ENCODE measurements at places on chromosomes 3 and 15.

- DNase-seq, result no peak
Measured at GRCh38 chr3:71442652-71443042, 140.9 kb downstream of the FOXP1 start.

GRCh38 chr3:151268267-151269235, 9.8 kb downstream of the P2RY14 start:
- DNase-seq, result no peak

GRCh38 chr15:51623386-51623938, 891 bp upstream of the DMXL2 start:
- no peak for DNase-seq

DNA sequence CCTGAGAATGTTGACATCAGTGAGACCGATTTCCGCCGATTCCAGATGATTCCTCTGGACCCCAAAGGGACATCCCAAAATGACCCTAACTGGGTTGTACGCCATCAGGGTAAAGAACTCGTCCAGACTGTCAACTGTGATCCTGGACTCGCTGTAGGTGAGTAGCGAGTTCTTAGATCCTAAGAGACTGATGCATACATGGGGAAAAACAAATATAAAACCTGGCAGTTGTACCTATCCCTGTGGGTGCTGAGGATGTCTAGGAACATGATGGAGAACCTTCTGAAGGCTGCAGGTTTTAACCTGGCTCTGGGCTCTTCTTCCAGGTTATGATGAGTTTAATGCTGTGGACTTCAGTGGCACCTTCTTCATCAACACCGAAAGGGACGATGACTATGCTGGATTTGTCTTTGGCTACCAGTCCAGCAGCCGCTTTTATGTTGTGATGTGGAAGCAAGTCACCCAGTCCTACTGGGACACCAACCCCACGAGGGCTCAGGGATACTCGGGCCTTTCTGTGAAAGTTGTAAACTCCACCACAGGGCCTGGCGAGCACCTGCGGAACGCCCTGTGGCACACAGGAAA, 12.3 kb downstream of the THBS1 start:
- DNase-seq, result no peak

DNA sequence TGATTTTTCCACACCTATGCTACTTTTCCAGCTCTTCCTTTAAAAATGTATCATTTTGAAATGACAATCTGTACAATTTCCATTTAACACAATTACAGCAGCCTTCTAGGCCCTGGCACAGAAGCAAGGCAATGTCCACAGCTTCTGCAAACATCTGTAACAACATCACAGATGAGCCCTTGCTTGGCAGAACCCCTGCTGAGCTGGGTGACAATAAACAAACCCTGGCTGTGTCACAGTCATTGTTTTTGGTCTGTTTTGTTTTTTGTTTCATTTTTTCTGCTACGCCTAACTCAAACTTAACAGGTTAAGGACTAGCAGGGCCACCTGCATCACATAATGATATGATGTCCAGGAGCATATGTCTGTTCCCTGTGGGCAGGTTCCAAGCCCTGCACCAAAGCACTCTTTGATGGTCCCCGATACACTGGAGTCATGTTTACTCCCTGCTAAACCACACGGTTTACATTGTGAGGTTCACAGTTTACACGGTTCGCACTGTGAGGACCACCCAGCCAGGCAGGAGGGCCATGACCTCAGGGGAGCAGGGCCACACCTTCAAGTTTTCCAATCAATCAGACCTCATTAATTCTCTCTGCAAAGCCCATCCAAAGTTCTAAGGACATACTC, 186.8 kb upstream of the CHRNA7 start:
- DNase-seq, result no peak

DNA sequence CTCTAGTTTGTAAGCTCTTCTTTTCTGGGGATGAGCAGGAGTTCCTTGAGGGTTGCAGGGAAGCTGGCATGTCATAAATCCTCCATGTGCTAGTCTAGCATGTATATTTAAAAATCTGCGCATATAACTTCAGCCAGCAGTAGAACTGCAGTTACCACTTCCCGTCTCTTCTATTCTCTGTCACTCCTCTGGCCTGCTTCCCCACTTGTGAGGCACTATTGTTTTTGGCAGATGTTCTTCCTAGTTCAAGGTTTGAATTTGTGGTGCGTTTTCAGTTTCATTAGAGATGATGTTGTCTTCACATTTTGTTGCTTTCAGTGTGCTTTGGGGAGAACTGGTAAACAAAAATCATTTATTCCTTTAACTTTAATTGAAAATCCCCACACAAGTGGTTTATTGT, 169.1 kb upstream of the ZPLD1 start:
- DNase-seq, result no peak

DNA sequence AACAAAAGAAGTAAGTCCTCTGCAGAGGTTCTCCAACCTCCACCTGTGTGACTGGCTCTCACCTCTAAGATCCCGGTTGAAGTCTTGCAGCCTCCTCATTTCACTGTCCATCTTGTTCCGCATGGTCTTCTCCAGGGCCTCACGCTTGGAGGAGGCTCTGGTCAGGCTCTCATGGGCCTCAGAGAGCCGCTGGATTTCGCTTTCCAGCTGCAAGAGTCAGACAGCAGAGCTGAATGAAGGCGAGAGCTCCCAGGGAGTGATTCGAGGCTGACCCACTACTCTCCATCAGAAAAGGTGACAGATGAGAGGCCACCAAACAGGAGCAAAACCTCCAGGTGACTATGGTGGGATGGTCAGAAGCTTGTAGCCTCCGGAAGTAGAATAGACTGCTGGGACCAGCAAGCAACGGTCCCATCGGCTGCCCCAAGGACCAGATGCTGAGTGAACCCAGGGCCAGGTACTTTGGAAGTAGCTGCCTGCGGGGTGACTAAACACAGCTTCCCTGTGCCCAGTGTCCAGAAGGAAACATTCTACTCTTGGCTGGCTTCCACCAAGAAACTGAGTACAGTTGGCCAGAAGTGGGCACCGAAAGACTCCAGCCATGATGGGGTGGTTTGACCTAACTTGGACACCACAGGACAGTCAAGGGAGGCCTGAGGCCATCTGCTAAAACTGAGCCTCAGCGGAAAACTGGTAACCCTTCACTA, 7.9 kb downstream of the AMOTL2 start:
- no peak for DNase-seq

Data from sigmoid colon (tissue), 7 donors.